ENCODE measurements at places on chromosomes 11 and 22.

- no peak for DNase-seq
Measured at GRCh38 chr22:46082633-46083032, 67.7 kb upstream of the PPARA start.

DNA sequence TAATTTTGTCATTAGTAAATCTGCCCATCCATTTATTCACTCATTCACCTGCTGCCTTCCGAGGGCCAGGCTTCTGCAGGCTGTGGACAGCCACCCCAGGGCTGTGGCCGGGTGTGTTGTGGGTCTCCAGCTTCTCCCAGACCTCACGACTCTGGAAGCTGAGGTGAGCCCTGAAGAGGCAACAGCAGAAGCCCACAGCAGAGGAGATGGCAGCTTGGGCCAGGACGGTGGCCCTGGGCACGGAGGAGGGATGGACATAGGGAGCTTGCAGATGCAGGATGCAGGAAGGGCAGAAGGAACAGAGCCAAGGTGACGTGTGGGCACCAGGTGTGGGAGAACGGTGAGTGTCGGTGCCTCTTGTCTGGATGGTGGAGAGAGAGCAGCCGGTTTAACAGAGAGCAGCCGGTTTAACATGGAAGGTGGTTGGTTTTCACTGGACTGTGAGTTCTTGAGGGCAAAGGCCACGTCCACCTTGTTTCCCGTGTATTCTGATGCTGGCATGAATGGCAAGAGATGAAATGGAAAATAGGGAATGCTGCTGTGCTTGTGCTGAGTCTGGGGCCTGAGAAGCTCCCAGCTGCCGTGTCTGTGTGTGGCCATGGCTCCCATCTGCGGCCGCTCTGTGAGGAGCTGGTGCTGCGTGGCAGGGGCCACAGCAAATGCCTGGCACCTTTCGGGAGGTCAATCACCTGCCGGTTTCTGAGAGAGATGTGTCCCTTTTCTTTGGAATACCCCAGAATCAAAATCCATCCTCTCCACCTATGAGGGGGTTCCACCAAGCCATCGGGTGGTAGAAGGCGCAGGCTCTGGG lies 669.9 kb downstream of the BRD1 start:
- DNase-seq = no peak

DNA sequence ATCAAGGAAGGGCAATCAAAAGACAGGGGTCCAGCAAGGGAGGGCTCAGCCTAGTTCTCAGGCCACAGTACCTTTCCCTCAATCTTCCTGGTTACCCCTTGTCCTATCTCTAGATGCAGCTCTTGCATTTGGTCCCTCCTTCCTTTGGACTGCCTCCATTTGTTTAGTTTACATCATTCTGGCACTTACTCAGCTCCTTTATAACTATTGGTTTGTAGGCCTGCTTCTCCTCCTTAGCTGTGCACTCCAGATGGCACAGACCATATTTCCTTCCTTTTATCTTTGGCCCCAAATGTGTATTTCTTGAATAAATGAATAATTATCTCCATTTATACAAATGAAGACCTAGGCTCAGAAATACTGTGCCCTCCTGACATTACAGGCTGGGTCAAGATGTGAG lies 92.3 kb upstream of the AMOTL1 start:
- no peak for DNase-seq

DNA sequence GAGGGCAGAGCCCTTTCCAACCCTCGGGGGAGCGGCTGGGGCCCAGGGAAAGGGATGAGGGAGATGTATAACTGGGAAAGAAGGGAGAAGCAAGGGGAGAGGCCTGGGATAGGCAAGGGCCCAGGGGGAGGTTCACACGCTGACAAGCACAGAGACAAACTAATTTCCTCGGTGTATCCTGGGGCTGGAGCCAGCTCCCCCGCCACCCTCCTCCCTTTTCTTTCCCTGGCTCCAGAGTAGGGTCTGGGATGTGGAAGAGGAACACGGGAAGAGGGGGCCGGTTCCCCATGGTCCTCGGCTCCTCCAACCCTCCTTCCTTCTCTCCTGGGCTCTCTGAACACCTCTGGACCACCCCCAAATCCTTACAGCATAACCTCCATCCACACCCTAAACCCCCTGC lies 6.9 kb downstream of the CLCF1 start:
- no peak for DNase-seq

DNA sequence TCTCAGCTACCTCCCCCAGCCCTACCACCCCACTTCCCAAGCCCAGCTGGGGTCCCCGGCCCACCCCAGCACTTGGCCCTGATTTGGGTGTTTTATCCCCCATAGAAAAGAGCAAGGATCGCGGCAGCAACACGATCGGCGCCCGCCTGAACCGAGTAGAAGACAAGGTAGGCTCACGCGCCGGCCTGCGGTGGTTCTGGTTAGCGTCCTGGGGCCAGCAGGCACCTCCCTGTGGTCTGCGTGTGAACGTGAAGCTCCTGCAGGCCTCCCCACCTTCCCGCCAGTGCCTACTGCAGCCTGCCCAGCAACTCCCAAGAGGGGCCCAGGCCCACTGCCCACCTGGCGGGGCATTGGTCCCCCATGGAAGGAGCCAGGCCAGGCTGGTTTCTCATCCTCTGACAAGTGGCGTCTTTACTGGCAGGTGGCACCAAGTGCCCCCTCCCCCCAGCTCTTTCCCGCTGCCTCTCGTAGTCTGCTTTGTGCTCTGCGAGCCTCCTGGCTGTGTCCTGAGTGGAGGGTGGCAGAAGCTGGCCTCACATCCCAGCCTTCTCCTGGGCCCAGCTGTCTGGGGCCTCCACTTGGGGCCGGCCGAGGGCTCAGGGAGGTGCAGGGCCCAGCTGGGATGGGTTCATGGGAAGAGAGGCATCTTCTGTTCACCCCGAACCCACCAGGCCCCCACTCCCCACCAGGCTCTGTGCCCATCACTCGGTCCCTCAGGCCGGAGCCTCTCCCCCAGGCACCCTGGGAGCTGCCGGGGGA lies 78.3 kb upstream of the KCNQ1OT1 start:
- DNase-seq = no peak

- no peak for DNase-seq
Measured at GRCh38 chr11:45857961-45858474, 10.7 kb downstream of the CRY2 start.

GRCh38 chr11:128357073-128357472 lies 230.3 kb downstream of the ETS1 start:
- DNase-seq = no peak

GRCh38 chr11:27209562-27210005 lies 153.4 kb downstream of the CCDC34 start:
- DNase-seq = no peak

DNA sequence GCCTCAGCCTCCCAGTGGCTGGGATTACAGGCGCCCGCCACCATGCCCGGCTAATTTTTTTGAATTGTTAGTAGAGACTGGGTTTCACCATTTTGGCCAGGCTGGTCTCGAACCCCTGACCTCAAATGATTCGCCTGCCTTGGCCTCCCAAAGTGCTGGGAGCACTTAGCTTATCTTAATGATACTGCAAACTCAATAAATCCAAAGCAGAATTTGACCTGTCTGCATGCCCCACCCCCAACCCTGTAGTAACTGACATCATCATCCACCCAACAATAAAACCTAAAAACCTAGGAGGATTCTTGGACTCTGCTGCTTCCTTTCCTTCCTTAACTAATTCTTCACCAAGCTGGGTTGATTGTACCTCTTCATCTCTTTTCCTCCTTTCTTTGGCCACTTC lies 6.3 kb upstream of the ADSL start:
- no peak for DNase-seq

GRCh38 chr11:69799582-69799981 lies 19.6 kb downstream of the FGF3 start:
- no peak for DNase-seq

All from cortex of kidney (tissue), 1 donor.